ENCODE measurements at places on chromosomes 2 and 18. TPM values are rescaled to one million over a fixed set of nuclear protein-coding genes. Genes with fewer than 3 reads are reported as not detected.
A peak's percentile ranks its signal among the peaks of the same experiment; 100 is the strongest.

DNA sequence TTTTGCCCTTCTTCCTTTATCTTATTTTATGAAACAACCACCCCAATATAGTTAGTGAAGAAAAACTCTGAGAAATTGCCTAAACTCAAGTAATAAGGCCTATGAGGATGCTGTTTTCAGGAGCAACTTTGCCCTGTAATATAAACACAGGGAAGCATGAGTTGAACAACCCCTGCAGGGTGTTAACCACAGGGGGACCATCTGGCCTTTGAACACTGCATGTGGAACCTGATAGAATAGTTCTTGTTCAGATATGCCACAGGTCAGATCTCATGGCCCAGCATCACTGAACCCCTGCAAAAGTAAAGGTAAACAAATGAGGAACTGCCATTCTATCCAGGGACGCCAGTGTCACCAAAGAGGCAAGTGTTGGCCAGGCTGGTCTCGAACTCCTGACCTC, 82.6 kb downstream of the MAPK4 start:
- H3K4me3 ChIP-seq, result no peak overlapping the region
- H3K27ac ChIP-seq, result no peak overlapping the region
- H3K36me3 ChIP-seq, result no peaks in the 10 kb centered on the region
- peaks cover 13% of the 10 kb centered on the region for H3K4me1 ChIP-seq

DNA sequence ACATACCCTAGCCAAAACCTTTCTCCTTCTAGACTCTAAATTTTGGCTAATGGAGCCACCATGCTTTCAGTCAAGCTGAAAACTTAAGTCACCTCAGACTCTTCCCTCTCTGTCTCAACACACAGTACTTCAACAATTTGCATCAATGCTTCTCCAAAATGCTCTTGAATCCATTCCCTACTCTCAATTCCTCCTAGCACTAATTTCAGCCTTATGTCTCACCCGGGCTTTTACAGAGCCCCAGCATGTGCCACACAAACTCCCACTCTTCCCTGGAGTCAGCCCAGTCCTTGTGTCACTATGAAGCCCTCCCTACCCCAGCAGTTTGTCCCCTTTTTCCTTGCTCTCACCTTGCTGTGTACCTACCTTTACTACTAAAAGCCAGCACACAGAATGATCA, 38.7 kb downstream of the AAK1 start:
- peaks cover 8% of the 10 kb centered on the region for H3K4me1 ChIP-seq
- peaks cover 17% of the 10 kb centered on the region for H3K36me3 ChIP-seq
- no peak overlapping the region for H3K4me3 ChIP-seq
- H3K27me3 ChIP-seq, result no peaks in the 10 kb centered on the region

DNA sequence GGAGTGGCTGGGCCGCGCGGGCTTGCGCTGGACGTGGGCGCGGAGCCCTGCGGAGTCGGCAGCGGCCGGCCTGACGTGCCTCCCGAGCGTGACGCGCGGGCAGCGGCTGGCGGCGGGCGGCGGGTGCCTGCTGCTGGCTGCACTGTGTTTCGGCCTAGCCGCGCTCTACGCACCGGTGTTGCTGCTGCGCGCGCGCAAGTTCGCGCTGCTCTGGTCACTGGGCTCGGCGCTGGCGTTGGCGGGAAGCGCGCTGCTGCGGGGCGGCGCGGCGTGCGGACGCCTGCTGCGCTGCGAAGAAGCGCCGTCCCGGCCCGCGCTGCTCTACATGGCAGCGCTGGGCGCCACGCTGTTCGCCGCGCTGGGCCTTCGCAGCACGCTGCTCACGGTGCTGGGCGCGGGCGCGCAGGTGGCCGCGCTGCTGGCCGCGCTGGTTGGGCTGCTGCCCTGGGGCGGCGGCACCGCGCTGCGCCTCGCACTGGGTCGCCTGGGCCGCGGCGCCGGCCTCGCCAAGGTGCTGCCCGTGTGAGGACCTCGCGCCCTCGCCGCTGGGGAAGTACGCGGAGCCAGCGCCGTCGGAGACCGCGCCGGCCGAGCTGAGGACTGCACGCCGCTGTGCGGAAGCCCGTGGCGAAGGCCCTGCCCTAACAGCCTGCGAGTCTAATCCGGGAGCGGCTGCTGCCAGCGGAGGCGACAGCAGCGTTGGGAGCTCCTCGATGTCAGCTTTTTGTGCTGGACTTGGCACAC, 526 bp downstream of the SFT2D3 start:
- H3K36me3 ChIP-seq, result peaks cover 13% of the 10 kb centered on the region
- no peaks in the 10 kb centered on the region for H3K27me3 ChIP-seq
- peak overlapping the region; percentile 97 for H3K4me3 ChIP-seq
- DNase-seq, result peak; percentile 66
- peak overlapping the region; percentile 83 for H3K27ac ChIP-seq

DNA sequence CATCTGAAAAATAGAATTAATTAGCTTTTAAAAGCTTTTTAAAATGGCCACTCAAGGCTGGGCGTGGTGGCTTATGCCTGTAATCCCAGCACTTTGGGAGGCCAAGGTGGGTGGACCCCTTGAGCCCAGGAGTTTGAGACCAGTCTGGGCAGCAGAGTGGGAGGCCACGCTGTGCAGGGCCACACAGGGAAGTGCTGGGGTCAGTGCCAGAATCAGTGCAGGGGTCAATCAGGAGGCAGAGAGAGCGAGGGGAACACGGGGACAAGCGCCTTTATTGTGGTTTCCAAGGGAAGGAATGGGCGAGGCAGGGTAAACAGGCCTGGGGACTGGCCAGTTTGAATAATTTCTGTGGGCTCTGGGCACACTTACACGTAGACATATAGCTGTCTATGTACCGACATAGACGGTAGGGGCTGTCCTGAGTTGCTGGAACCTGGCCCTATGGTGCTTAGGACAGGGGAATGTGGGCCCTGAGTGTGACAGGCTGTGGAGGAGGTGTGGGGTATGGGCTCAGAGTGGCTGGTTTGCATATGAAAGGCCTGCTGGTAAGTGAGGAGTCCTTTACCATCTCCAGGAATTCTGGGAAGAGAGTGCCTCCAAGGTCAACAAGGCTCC, 42.9 kb downstream of the DYSF start:
- no peaks in the 10 kb centered on the region for H3K36me3 ChIP-seq
- no peak overlapping the region for H3K4me3 ChIP-seq
- peaks cover 19% of the 10 kb centered on the region for H3K4me1 ChIP-seq
- H3K27ac ChIP-seq, result peak overlapping the region; percentile 73

Gene CCDC102B
- 6.5 TPM for total RNA-seq

Gene REG1B
- not detected for total RNA-seq

- no peak overlapping the region for H3K4me3 ChIP-seq
- H3K27me3 ChIP-seq, result no peaks in the 10 kb centered on the region
- H3K27ac ChIP-seq, result no peak overlapping the region
- H3K4me1 ChIP-seq, result peaks cover 39% of the 10 kb centered on the region
- H3K36me3 ChIP-seq, result peaks cover 7% of the 10 kb centered on the region
- no peak for DNase-seq
Measured at GRCh38 chr2:148906124-148906523, 31.1 kb downstream of the KIF5C start.

DNA sequence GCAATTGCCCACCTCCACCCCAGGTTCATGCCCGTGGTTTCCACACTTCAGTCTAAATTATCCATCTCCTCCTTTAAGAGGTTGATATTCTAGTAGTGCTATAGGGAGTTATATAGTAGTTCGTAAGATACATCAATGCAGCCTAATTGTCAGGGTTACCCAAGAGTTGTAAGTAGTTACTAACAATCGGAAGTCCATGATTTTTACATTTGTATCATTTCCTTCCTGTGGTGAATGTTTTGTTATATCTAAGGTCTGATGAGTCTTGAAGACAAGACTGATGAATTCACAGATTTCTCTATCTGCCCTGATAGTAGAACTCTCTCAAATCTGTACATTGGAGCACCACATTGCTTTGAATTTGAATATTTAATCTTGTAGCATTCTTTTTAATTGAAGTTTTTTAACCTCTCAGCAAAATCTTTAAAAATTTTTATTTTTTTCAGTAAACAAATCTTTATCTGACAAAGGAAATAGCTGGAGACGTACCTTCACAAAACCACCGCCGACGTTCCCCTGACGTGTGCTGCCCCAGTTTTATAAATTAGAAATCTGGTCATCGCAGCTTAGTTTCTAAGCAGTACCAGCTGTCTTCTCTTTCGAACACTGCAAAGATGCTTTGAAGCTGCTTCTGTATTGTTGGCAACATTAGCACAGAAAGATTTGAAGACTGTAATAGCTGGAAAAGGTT, 264.5 kb downstream of the SOCS6 start:
- peaks cover 17% of the 10 kb centered on the region for H3K27me3 ChIP-seq
- peaks cover 5% of the 10 kb centered on the region for H3K4me1 ChIP-seq
- no peak overlapping the region for H3K27ac ChIP-seq
- H3K36me3 ChIP-seq, result no peaks in the 10 kb centered on the region
- DNase-seq, result no peak

- H3K4me1 ChIP-seq, result no peaks in the 10 kb centered on the region
- peaks cover 19% of the 10 kb centered on the region for H3K36me3 ChIP-seq
- H3K4me3 ChIP-seq, result no peak overlapping the region
- no peak for DNase-seq
Measured at GRCh38 chr2:157747695-157748370, 119.2 kb upstream of the ACVR1C start.

DNA sequence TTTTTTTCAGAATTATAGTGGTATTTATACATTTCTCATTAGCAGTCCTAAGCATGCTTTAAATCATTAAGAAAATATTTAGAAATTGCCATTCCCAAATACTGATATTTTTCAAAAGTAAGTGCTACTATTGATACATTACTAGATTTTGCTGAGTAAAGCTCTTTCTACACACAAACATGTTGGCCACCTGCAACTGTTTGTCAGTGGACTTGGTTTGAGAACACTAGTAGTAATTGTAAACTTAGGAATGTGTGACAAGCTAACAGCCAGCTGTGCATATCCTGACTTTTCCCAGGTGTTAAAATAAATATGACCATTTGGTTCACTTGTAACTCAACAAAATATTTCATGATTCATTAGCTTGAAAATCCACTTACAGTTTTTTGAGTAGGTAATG, 103.1 kb downstream of the MSTN start:
- no peak for DNase-seq
- peaks cover 6% of the 10 kb centered on the region for H3K4me1 ChIP-seq
- no peaks in the 10 kb centered on the region for H3K36me3 ChIP-seq
- H3K27ac ChIP-seq, result no peak overlapping the region
- no peak overlapping the region for H3K4me3 ChIP-seq

Gene CAPN14
- total RNA-seq, result 0.47 TPM

Gene RBBP8
- total RNA-seq, result 53.7 TPM
